ENCODE measurements at places on chromosomes 12 and 14. TPM values are rescaled to one million over a fixed set of nuclear protein-coding genes. Genes with fewer than 3 reads are reported as not detected.

GRCh38 chr14:30808576-30808975, 65.8 kb upstream of the COCH start:
- no peak for DNase-seq

The LHX5 gene
- not detected for polyA plus RNA-seq

DNA sequence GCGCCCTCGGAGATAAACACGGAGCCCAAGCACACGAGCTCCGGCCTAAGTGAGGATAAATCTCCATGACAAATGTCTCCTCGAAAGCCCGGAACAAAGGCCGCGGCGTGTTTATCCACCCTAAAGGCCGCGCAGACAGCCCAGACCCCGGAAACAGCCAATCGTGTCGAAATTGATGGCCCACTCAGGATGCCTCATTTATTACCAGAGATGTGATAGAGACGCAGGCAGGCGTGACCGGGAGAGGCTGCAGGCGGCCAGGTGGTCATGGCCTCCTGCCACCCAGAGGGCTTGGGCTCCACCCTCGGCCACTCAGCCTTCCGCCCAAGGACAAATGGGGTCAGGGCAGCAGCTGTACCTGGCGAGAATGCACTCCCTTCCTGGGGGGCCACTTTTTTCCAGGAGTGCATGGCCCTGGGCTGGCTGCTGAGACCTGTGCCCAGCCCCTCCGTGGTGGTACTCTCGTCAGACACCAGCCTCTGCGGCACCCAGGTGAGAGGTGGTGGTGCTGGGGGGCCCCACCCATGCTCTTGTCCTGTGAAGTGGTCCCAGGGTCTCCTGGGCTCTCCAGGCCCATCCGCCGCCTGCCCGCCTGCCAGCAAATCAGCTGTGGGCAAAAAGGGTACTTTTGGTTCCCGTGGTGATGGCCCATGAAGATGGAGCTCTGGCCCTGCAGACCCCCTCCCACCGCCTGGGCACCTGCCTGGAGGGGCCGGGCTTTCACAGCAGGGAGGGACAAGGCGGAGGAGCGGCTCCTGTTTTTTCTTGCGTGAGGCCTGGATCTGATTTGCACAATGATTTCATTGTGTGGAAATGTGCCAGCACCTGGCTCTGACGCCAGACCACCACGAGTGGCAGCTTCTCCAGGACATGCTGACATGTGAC, 211.5 kb upstream of the C14orf180 start:
- no peak for DNase-seq

The EFS gene
- polyA plus RNA-seq, result 40.5 TPM

The LRRC43 gene
- polyA plus RNA-seq, result 5.5 TPM

DNA sequence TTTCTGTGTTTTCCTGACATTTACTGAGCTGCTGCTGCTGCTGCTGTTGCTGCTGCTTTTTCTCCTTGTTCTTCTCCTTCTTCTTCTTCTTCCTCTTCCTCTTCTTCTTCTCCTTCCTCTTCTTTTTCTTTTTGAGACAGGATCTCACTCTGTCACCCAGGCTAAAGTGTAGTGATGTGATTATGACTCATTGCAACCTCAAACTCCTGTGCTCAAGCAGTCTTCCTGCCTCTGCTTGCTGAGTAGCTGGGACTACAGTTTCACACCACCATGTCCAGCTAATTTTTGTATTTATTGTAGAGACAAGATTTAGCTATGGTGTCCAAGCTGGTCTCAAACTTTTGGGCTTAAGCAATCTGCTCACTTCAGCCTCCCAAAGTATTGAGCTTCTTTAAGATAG, 95.8 kb downstream of the TMTC3 start:
- no peak for DNase-seq

The TMEM121 gene
- polyA plus RNA-seq, result 2.1 TPM

DNA sequence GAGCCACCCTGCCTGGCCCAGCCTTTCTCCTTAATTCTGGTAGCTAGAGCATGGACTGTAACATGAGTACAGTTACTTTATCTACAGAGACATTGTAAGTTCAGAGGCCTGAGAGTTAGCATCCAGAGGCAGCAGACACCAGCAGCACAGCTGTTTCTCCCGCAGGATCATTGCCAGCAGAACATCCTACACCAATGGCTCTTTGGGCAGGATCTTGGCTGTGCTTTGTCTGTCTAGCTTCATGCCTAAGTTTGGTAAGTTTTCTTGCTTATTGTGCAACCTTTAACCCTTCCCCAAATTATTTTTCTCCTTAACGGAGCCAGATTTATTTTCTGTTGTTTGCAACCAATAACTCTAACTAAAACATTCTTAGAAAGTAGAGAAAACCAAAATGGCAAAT, 21.6 kb downstream of the C12orf71 start:
- no peak for DNase-seq

DNA sequence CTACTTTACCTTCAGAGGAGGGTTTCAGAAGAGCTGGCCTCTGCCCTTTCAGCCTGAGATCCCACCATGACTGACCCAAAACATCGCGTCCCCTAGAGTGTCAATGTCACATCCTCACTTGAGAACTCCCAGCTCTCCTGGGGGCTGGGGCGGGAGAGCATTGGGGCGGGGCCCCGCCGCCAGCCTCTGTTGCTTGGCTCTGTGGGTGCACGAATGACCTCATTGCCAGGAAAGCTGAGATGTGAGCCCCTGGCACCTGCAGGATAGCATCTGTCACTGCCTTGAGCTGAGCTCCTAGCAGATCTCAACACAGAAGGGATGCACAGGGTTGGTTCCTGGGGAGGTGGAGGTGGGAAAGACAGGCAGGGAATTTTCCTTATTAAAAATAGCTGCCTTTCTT, 20.6 kb upstream of the MYL2 start:
- no peak for DNase-seq

DNA sequence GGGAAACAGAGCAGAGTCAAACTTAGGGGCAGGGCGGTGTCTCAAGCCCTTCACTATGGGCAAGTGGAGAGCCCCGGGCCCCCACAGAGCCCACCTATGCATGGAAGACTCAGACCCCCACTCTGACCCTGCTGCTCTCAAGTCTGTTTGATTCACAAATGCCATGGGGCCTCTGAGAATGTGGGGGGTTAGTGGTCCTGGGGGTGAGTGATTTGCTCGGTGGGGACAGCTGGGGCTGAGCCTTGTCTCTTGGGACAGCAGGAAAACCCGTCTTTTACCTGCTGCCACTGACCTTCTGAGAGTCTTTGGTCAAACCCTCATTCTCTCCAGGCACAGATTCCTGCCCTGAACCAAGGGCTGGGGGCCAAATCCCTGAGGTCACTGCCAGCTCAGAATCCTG, 201.0 kb upstream of the RTL1 start:
- DNase-seq, result no peak

DNA sequence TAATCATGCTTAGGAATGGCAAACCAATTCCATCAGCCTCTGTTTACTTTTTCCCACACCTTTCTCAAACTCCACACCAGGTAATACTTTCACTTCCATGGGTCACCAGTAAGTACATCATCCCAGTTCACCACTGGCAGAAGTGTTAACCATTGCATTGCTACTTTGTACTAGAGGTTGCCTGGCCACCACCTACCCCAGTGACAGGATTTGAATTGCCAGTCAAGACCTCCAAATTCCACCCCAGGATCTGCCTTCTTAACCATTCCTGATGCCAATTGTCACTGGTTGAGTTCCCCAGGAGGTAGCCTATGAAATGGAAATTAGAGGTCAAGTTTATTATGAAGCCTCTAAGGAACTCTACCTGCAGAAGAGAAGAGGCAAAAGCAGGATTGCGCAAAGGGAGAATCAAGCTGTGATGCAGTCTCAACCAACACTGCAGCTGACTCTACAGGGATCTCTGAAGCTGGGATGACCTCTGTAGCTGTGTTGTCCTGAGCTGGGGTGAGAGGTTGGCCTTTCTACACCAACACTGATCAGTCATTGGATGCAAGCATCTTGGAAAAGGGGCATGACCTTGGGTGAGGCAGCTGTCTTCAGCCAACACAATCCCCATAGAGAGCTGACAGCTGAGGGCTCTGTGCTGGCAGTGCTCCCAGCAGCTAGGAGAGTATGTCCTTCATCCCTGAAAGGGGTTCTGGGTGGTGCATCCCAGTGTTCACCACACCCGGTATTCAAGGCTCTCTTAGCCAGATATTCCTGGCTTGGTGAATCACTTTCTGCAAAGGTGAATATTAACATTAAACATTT, 37.0 kb upstream of the HMGA2 start:
- no peak for DNase-seq

DNA sequence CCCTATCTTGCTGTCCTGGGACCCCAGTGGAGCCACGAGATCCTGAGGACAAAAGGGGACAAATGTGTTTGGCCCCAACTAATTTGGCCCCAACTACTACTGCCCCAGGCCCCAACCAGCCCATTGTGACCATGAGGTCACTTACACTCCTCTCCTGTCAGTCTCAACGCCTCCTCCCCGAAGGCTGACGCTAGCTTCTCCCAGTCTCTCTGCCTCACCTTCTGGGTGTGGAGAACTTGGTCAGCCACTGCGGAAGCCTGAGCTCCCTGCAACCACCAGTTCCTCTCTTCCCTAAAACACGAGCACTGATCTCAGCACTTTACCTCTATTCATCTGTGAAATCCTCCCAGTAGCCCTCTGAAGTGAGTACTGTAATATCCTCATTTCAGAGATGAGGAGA, 13.3 kb downstream of the FAM181A start:
- no peak for DNase-seq

DNA sequence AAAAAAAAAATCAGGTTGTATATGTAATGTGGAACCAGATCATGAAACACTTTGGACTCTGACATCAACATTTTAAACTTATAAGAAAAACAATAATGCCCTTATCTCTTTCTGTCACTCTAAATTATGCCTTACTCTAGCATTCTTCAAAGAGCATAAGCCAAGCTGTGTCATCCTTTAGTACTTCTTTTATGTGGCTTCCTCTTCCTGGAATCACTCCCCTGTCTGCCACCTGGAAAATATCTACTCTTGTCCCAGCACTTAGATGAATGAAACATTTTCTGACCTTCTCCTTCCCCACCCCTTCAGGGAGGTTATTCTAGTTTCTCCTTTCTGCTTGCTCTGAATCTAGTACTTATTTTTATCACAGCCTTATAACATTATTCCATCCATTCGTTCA, 101.2 kb downstream of the CNTN1 start:
- DNase-seq, result no peak

- DNase-seq, result peak; percentile 56
These were observed at the start of gene PCK2 for GRCh38 chr14:24093901-24094840. Gene PCK2, plus strand, starts transcription at chr14:24094311. Its CDS starts 95 bp downstream, at chr14:24094406.

The MMP14 gene
- 172 TPM for polyA plus RNA-seq

DNA sequence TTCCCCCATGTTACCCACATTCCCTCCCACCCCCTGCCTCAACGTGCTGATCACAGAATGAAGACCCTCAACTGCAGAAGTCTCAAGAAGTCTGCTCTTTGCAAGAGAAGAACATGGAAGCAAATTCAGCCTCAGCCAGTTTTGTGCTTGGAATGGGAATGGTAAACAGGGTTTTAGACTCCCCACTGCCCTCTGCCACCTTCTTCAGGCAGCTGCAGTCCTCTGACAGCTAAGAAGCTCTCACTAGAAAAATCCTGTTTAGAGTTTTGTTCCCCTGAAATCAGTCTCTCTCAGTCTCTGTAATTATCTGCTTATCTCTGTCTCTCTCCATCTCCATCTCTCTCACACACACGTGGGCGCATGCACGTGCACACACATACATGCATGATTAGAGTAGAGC, 85.4 kb downstream of the CRACR2A start:
- DNase-seq, result no peak

GRCh38 chr12:122927756-122928403, 32.0 kb upstream of the VPS37B start:
- DNase-seq, result no peak

- no peak for DNase-seq
These were observed 85.4 kb upstream of the PLXNC1 start for GRCh38 chr12:94062796-94063635.

- DNase-seq, result no peak
These were observed 227.1 kb upstream of the KRR1 start for GRCh38 chr12:75738486-75738885.

DNA sequence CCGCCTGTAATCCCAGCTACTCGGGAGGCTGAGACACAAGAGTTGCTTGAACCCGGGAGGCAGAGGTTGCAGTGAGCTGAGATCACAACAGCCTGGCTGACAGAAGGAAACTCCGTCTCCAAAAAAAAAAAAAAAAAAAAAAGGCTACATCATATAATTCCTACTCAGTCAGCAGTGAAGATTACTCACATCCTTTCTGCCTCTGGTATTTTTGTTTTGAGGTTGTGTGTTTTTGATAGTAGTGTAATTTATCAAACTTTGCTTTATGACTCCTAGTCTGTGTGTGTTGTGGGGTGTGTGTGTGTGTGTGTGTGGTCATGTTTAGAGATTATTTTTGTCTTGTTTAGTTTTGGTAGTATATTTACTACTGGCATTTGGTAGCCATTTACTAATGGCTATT, 29.8 kb upstream of the DLGAP5 start:
- no peak for DNase-seq

The KRT6C gene
- polyA plus RNA-seq, result not detected

- DNase-seq, result no peak
These were observed 768 bp downstream of the CEP170B start for GRCh38 chr14:104865631-104866441.

- no peak for DNase-seq
These were observed 182.7 kb downstream of the KTN1 start for GRCh38 chr14:55762595-55763232.

DNA sequence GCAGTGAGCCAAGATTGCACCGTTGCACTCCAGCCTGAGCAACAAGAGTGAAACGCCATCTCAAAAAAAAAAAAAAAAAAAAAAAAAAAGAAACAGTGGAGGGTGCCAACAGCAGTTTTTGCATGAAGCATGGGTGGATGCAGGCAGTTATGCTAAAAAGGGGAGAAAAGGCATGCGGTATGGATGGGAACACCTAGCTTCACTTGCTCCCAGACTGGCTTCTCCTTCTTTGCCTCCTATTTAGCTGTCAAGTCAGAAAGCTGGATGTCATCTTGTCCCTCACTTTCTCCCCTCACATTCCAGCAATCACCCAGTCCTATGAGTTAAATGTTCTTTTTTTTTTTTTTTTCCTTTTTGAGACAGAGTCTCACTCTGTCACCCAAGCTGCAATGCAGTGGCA, 2.6 kb downstream of the EEF1AKMT3 start:
- DNase-seq, result no peak

GRCh38 chr14:55807053-55807880, 227.3 kb downstream of the KTN1 start:
- peak; percentile 41 for DNase-seq

GRCh38 chr14:33120341-33120740, 181.7 kb downstream of the NPAS3 start:
- DNase-seq, result no peak

The TSPAN19 gene
- 0.47 TPM for polyA plus RNA-seq

The ETNK1 gene
- polyA plus RNA-seq, result 72.6 TPM

The KLRG1 gene
- 1.5 TPM for polyA plus RNA-seq

GRCh38 chr14:102683399-102684297, 91.2 kb downstream of the RCOR1 start:
- DNase-seq, result no peak

- no peak for DNase-seq
These were observed 77.7 kb downstream of the DNAH10 start for GRCh38 chr12:123839826-123840225.

DNA sequence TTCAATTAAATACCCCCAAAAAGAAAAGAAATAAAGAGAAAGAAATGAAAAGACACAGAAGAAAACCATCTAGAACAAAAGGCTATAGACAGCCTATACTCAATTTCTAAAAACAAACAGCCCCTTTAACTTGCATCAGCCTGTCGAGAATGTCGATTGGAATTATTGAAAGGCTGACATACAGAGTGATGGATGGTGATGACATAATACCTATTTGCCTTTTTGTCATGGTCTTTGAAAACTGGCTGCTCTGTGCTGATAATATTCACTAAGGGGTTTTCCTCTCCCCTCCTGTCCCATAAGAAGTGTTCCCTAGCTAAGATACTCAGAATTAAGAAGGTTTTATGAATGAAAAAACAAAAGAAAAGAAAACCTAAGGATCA, 393.7 kb downstream of the SOX5 start:
- no peak for DNase-seq

The OTX2 gene
- polyA plus RNA-seq, result not detected

- no peak for DNase-seq
These were observed 250.9 kb upstream of the OR4E1 start for GRCh38 chr14:21924479-21924878.

Measured in right renal pelvis (tissue), 4 donors.